Myocyte (in vitro differentiated cells): ENCODE measurements at places on chromosomes 7 and 10.

DNA sequence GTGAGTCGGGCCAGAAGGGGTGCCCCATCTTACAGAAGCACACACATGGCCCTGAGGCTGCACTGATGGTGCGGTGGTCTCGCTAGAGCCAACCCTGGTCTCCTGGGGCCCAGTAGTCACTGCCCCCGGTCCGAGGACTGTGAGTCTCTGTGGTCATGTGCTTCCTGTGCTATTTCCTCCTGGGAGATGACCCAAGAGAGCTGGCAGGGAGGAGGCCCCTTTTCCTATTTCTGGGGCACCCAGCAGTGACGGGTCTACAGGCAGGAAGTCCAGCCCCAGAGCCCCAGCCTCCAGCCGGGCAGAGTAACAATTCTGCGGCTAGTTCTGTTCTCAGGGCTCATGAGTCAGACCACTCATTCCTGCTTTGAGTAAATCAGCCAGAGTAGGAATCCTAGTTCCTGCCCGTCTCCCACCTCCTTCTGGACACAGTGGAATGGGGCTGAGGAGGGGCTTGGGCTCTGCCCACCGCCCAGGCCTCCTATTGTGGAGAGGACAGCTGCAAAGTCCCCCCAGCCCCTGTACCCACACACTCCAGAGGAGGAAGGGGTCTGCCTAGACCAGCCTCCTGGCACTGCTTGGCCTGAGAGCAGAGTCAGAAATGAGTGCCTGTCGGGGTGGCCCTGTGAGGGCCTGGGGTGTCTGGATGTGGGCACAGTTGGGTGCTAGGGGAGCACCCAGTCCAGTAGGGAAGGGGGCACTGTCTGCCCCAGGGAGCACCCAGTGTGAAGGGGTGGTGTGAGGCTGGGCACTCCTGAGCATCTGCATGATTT is 80.5 kb upstream of the PPIF start:
- DNase-seq, result peak; percentile 90

DNA sequence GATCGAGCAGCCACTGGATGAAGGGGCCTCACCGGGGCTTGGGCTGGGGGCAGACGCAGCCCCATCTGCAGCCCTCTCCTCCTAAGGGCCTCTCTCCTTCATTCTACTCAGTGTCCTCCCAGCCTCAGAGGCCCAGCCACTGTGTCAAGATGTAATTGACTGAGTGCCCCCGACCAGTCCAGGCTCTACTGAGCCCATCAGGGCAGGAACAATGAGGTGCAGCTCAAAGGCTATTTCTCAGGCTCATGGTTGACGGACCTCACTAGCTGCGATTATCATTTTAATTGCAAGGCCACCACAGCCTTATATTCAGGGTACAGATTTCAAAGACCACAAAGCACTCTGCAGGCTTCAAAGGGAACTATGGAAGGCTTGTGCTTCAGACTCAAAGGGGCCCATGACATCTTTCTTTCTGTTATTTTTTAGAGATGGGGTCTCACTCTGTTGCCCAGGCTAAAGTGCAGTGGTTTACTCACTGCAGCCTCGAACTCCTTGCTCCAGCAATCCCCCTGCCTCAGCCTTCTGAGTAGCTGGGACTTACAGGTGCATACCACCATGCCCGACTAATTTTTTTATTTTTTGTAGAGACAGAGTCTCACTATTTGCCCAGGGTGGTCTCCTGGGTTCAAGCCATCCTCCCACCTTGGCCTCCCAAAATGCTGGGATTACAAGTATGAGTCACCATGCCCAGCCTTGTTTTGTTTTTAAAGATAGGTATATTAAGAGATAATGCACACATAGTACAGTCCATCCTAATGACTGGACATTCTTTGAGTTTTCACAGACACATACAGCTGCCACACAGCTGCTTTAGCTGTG is 23.7 kb downstream of the SLC29A3 start:
- DNase-seq, result no peak

DNA sequence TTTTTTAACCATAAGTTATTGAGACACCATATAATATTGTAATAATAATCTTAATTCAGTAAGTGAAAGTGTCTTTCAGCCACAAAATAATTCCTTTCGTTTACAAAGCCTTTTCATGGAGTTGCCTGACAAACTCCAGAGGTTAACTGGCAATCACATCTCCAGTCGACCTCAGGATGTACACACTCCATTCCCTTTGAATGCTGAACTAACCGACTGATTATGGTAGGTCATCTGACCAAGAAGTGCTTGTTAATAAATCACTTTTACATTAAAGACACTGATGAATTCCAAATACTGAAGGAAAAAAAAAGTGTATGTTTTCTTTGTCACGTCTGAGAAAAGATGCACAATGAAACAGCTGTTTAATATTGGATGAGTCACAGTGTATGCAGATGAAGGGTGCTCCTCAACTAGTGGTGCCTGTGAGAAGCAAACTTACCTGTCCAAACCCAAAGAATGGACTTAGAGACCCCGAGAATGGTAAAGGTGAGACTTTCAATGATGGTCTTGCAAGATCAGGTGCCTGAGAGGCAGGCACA is 348.1 kb upstream of the VWC2 start:
- no peak for DNase-seq

DNA sequence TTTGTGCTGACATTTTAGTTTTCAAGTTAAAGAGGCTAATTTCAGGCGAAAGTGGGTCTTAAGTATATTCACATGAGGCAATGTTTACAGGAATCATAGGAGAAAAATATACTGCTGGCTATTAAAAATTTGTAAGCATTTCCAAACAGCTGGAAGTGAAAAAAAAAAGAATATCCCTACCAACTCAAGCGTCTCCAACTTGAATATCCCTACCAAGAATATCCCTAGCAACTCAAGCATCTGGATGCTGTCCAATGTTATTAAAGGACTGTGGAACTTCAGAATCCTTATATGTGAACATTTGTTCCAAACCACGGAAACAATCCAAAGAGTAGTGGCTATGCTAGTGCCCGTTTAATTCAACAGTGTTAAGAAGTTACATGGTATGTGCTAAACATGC is 1303.0 kb downstream of the GATA3 start:
- DNase-seq, result peak; percentile 13

- no peak for DNase-seq
These were observed 611.5 kb downstream of the CNTNAP2 start for GRCh38 chr7:146728141-146728540.

GRCh38 chr10:129958629-129959543 is 5.2 kb downstream of the EBF3 start:
- peak; percentile 55 for DNase-seq

GRCh38 chr7:35007768-35008167 is 29.5 kb downstream of the DPY19L1 start:
- DNase-seq, result no peak

GRCh38 chr7:83055197-83055596 is 107.5 kb downstream of the PCLO start:
- no peak for DNase-seq

GRCh38 chr7:108629651-108630400 is 60.2 kb downstream of the DNAJB9 start:
- DNase-seq, result peak; percentile 88

DNA sequence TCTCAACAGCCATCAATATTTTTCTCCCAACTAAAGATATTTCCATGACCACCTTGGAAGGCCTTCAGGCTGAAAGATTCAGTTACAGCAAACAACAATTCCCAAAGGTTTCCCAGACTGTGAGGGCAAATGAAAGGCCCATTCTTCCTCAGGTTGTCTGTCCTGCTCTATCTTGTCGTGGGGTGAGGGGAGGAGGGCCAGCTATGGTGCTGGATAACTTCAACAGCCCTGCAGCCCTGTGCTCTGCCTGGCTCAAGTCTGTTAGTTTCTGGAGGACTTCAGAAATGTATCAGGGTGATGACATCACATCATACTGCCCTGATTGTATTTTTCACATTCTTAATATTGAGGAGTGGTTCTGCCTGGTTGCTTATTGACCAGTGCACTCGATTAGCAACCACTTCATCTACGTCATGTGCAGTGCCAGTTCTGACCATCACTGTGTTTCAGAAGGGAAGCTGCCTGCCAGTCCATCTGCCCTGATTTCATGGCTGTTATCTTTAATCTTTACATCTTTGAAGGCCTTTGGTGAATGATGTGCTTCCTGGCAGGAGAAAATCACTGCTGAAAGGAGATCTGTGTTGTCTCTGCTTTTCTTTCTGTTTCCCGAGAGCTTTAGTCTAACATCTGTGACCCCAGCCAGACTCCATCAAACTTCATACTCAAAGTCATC is 135.5 kb downstream of the NRF1 start:
- DNase-seq, result no peak

DNA sequence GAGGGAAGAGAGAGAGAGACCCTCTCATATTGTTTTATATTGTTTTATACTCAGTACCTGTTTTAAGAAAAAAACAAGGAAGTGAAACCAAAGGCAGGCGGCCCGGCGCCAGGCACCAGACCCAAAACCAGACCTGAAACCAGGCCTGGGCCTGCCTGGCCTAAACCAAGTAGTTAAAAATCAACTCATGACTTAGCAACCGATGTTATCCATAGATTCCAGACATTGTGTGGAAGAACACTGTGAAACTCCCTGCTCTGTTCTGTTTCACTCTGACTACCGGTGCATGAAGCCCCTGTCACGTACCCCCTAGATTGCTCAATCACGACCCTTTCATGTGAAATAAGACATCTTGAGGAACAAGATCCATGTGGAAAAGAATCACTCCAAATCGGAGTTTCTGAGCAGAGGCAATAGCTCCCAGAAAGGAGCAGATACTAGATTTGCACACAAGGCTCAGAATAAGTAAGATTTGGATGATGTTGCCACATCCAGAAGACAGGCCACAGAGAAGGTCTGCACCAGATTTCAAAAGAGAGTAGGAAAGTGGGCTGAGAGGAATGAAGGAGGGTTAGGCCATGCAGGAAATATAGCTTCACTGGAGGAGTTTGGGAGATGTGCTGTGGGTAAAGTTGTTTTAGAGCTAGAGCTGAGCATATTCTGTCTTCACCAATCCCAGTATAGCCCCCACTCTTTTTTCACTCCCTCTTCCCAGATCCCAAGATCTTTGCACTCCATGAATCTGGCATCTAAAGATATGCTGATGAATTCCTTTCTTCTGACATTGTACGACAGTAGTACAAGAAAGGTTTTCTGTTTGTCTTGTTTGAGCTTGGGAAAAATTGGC is 8.8 kb upstream of the ZNF248 start:
- DNase-seq, result no peak

DNA sequence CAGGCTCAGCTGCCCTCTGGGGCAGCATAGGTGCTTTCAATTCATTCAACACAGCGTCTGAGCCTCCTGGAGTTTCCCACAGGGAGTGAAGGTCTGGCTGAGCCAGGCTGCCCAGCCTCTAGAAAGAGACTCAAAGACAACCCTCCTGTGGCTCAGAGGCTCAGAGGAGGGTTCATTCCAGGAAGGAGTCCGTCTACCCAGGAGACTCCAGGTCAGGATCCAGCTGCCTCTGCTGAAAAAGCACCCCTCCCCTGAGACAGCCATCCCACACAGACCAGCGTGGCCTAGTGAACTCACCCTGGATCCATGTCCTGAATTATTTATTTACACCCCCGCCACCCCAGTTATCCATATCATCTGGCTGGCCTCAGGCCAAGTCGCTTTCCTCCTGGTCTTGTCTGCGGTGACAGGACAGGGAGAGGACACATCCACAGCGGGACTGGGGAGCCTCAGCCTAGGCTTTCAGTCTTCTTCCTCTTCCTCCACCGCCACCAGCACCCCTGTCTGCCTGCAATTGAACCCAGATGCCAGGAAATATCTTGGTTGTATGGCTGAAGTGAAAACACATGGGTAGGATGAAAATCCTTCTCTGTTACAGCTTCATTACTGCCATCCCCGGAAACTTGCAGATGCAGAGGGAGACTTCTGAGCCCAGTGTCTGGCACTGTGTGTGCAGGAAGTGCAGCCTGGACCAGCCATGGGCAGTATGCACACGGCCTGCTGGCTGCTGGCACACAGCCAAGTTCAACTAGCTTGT is 44.0 kb upstream of the COL13A1 start:
- no peak for DNase-seq
